ENCODE measurements at places on chromosomes 3 and 15. TPM values are rescaled to one million over a fixed set of nuclear protein-coding genes. Genes with fewer than 3 reads are reported as not detected.

DNA sequence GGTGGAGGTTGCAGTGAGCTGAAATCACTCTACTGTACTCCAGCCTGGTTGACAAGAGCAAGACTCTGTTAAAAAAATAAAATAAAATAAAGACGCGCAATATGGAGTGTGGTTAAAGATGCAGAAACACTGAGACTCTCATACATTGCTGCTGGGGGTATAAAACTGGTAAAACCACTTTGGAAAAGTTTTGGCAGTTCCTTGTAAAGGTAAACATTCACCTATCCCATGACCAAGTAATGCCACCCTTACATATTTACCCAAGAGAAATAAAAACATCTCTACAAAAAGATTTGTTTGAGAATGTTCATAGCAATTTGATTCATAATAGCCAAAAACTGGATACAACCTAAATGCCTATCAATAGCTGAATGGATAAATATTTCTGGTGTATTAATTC is 398.5 kb downstream of the PDCD6IP start:
- no peak for DNase-seq

- DNase-seq, result no peak
These were observed 178.5 kb upstream of the P2RY1 start for GRCh38 chr3:152656214-152656971.

- DNase-seq, result no peak
These were observed 188.7 kb upstream of the FEZF2 start for GRCh38 chr3:62562017-62562416.

DNA sequence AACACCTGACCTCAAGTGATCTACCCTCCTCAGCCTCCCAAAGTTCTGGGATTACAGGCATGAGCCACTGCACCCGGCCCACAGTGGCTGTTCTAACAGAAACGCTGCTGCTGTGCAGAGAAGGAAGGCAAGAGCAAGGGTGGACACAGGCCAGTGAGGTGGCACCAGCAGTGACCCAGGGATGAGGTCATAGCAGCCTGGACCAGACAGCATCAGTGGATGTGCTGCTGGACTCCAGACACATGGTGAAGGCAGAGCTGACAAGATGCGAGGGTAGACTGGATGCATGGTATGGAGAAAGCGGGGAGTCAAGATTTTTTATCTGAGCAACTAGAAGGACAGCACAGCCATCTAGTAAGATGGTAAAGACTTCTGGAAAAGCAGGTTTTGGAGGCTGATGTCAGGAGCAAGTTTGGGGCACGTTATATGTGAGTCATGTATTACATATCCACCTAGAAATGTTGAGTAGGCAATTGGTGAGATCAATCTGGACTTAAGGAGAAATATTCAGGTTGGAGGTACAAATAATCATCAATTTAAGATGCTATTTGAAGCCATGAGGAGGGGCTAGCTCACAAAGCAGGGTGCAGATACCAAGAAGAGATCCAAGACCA is 22.1 kb upstream of the TJP1 start:
- DNase-seq, result no peak

GRCh38 chr15:48566668-48567067 is 78.8 kb downstream of the FBN1 start:
- no peak for DNase-seq

DNA sequence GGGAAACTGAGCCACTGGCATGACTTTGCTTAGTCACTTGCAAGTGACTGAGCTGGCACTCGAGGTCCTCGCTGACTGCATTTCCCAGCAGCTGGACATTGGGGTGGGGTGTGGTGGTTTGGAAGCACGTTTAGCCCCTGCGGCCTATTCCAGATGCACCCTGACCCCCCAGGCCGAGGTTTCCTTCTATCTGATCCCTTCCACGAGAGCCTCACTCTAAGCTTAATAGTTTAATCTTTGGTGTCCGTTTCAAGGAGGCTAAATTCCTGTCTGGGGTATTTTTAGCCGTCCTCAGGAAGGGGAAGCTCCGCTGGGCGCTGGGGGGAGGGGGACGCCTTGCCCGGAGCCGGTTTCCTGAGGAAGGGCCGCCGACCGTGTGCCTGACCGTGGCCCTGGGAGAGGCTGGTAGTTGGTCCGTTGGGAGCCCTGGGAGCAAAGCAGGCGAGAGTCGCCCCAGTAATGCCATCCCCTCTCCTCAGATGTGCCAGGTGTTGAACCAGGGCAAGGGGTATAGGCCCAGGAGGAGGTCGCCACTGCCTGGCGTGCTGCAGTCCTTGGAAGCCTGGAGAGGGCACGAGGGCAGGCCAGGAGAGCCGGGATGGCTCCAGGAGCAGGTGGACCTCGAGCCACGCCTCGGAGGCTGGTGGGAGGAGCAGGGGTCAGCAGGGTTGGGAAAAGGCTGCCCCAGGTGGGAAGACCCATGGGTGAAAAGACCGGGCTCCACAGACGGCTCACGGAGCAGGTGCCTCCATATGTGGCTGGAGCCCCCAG is 37.2 kb downstream of the IDH2 start:
- no peak for DNase-seq

- no peak for DNase-seq
These were observed 68.1 kb downstream of the EPHB3 start for GRCh38 chr3:184629555-184630160.

DNA sequence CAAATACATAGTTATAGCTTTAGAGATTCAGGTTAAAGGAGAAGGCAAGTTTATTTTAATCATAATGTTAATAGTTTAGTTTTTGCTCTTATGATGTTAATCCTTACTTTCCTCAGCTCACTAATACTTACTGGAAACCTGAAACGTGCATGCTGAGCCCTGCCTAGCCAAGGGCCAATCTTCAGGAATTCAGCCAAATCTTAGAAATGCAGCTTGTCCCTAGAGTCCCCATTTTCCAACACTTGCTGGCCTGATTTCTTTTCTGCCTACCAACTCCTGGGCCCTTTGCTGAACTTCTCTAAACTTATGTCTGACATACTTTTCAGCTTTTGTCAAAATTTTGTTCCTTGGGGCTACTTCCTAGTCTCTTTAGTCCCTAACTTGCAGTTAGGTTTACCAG is 22.8 kb downstream of the BCHE start:
- DNase-seq, result no peak

GRCh38 chr3:78238811-78239210 is 1198.9 kb downstream of the ROBO2 start:
- DNase-seq, result no peak

- DNase-seq, result no peak
These were observed 36.5 kb upstream of the ZMAT3 start for GRCh38 chr3:179108086-179108485.

DNA sequence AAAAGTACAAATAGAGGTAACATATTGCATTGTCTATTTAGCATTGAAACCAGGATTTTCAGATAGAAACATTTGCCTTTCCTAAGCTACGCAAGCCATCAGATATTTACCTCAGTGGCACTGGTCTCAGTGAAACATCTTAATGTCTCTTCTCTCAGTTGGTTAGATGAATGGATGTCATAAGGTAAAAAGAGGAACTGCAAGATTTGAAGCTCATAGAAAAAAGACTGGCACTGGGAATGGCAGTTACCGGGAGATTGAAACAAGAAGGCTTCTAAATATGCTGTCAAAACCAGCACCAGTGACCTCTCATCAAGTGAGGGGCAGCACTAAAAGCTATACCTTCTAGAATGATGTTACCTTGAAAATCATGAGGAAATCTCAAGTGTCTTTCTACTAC is 486.4 kb downstream of the FHIT start:
- no peak for DNase-seq

GRCh38 chr3:24004171-24004938 is 59.3 kb downstream of the NR1D2 start:
- no peak for DNase-seq

CYP8B1 gene
- not detected for total RNA-seq

RASL12 gene
- 0.04 TPM for total RNA-seq

PROS1 gene
- total RNA-seq, result 10.9 TPM

UROC1 gene
- total RNA-seq, result not detected

CHRFAM7A gene
- total RNA-seq, result 0.90 TPM

TMEM212 gene
- total RNA-seq, result not detected

RPL15 gene
- 2,293 TPM for total RNA-seq

SLC15A2 gene
- 0.02 TPM for total RNA-seq

CCR3 gene
- total RNA-seq, result 0.29 TPM

DNASE1L3 gene
- total RNA-seq, result not detected

DPP8 gene
- 10.7 TPM for total RNA-seq
